T-helper 2 cell (primary cell): ENCODE measurements at places on chromosomes 5 and 9.

GRCh38 chr5:129716651-129717050 lies 31.2 kb upstream of the MINAR2 start:
- no peak for DNase-seq

GRCh38 chr5:172640822-172641358 lies at the start of gene NEURL1B:
TSS of gene NEURL1B (plus strand) at chr5:172641263. CDS start at chr5:172641407, 144 bp downstream.
- DNase-seq: peak; percentile 4

- no peak for DNase-seq
Measured at GRCh38 chr5:94388773-94389514, 229.5 kb downstream of the KIAA0825 start.

DNA sequence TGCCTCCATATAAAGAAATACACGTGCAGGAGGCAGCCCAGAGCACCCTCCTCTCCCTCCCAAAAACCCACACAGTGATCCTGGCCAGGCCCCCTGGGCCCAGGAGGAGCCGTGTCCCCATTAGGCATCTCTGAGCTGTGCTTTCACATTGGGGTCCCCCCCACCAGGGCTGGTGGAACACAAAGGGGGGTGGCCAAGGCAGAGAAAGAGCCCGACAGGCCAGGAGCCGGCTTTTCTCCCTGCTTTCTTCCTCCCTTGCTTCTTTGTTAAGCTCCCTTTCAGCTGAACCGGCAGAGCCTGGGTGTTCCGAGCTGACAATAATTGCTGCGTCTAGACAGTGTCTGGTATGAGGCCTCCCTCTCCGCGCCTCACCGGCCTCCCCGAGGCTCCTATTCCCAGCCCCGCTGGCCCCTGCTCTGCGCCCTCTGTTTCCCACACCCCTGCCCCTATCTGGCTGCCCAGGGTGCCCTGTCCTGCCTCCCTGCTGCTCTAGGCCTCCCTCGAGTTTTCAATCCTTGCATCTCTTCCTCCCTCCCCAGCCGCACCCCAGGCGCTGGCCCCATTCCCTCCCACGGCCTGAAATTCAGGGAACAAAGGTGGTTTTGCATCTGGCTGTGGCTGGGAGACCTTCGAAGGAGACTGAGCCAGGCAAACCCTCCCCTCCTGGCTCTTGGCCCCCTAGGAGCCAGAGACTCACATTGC lies 120.6 kb downstream of the C9orf50 start:
- DNase-seq: no peak

- no peak for DNase-seq
Measured at GRCh38 chr9:70761139-70761670, 346.7 kb upstream of the KLF9 start.

DNA sequence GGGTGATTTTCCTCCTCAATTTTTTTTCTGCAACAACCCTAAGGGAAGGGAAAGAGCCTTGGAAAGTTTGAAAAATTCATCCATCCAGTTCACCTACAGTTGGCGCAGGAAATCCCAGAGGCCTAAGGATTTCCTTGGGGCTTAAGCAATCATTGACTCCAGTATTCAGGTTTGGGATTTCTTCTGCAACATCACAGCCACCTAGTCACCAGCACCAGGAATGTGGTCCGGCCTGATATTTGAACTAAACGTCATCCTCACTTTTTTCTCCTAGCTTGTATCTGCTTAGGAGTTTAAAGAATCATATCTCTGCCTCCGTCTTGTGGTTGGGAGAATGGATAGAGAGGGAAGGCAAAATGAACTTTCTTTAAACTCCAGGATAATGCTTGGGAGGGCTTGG lies 20.2 kb upstream of the TLE4 start:
- no peak for DNase-seq

DNA sequence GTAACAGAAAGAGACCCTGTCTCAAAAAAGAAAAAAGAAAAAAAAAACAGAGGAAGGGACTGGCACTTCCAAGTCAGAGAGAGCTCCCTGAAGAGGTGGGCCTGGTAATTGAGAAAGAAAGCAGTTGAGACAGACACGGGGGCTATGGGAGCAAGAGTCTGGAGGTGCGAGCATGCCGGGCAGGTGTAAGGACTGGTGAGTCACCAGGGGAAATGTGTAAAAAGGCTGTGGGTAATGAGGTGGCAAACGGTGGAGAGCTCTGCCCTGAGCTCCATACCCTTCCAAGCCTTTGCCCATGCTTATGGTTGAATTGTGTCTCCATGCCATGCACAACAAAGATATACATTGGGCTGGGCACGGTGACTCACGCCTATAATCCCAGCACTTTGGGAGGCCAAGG lies 18.0 kb upstream of the JADE2 start:
- DNase-seq: no peak

GRCh38 chr5:41345295-41345694 lies 132.0 kb upstream of the C6 start:
- no peak for DNase-seq

GRCh38 chr5:40404613-40405012 lies 275.1 kb upstream of the PTGER4 start:
- DNase-seq: peak; percentile 89

- DNase-seq: no peak
Measured at GRCh38 chr9:93677048-93677571, 100.7 kb downstream of the PHF2 start.

GRCh38 chr5:1419476-1420210 lies 25.6 kb downstream of the SLC6A3 start:
- DNase-seq: no peak

- no peak for DNase-seq
Measured at GRCh38 chr5:6734243-6734700, 21.0 kb downstream of the TENT4A start.

DNA sequence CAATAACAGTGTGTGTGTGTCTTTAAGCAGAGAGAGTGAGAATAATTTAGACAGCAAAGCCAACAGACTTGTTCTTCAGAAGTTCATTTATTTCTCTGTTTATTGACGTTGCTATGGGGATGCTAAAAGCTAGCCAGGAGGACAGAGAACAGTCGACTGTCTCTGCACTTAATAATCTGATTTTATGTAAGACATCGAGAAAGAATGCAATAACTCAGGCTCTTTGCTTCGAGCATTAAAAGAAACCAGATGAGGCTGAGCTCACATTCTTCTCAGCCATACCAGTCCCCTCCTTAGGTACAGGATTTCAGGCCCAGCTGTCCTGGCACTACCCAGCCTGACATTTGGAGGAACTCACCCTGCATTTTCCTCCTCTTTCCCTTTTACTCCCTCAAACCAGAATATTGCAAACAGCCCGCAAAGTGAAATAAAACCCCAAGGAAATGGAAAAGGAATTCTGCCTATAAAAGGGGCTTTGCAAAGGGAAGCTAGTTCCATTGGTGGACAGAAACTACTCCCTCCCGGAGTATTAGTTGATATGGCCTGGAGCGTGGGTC lies 44.5 kb upstream of the DPYSL3 start:
- DNase-seq: no peak

- DNase-seq: no peak
Measured at GRCh38 chr5:6431214-6432195, 17.2 kb upstream of the UBE2QL1 start.

DNA sequence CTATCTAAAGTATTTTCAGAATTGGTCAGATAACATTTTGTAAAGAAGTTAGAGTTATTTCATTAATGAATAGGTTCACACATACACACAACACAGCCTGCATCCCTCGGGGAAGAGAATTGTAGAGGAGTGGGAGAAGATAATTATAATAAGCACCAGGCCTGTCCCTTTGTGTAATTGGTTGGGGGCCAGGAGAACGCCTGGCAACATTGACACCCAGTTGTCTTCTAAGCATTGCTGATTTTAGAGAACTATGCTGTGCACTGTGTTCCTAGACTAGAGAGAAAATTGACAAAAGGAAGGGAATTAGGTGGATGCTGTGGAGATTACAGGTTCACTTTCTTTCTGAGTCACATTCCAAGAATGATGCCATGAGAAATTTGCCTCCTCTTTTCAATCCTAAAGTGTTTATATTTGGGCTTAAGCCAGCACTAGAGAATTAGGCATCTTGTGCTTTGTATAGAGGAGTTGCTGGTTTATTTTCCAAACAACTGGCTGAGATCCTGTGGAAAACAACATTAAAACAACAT lies 247.6 kb downstream of the COX7C start:
- DNase-seq: no peak

DNA sequence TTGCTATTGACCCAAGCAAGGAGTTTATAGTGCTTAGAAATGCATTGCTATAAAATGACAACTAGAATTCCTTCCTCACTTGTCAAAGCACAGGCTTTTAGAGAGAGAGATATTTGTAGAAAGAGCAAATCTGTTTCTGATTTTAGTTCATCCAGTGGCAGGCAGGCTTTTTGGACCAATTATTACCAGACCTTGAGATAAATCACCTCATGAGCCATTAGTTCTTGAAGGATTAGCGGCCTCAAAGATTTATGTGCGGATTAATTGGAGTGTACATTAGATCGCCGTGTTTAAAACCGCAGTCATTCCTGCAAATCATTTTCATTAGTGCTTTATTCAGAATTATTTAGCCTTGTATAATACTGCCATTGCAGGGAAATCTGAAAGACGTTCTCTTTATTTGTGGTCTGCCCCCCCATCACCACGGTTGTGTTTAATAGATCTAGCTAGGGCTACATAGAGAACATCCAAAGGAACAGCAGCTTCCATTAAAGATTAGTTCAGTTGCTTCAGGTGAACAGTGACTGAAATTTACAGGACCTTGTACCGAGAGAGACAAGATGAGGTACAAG lies 28.8 kb upstream of the TJP2 start:
- DNase-seq: no peak

- DNase-seq: no peak
Measured at GRCh38 chr9:13576101-13576500, 296.6 kb upstream of the MPDZ start.

- no peak for DNase-seq
Measured at GRCh38 chr5:157923765-157924164, 64.8 kb upstream of the CLINT1 start.

DNA sequence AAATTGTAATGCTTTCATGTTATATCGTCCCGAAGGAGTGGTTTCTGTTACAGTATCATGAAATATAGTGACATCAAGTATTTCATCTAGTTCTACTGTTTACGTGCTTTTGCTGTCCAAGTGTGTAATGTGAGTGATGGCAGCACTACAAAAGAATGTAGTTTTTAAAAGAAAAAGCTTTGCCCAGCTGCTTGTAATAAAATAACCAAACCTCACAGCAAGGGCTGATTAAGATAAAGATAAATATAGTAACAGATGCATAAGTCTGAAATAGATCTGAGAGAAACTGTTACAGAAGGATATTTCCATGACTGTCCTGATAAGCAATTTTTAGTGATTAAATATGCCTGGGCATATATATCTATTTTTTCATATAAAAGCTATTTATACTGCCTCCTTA lies 106.4 kb downstream of the AUH start:
- no peak for DNase-seq

DNA sequence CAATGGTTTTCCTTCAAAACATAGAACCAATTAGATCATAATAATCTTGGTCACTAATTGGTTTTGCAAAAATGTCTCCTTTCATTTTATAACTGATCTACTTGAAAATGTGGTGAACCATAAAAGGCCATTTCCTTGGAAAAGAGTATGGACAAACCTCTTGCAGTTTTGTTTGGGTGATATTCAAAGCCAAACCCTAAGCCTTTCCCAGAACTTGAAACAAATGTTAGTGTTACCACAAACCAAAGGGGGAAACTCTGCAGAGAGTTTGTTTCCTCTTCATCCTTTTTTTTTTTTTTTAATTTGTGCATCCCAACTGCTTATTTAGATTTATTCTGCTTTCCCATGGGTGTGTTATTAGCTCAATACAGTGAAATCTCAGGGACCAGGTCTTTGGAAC lies 204.4 kb upstream of the ADAMTSL1 start:
- no peak for DNase-seq

GRCh38 chr9:89879276-89879675 lies 274.5 kb downstream of the GADD45G start:
- DNase-seq: no peak

DNA sequence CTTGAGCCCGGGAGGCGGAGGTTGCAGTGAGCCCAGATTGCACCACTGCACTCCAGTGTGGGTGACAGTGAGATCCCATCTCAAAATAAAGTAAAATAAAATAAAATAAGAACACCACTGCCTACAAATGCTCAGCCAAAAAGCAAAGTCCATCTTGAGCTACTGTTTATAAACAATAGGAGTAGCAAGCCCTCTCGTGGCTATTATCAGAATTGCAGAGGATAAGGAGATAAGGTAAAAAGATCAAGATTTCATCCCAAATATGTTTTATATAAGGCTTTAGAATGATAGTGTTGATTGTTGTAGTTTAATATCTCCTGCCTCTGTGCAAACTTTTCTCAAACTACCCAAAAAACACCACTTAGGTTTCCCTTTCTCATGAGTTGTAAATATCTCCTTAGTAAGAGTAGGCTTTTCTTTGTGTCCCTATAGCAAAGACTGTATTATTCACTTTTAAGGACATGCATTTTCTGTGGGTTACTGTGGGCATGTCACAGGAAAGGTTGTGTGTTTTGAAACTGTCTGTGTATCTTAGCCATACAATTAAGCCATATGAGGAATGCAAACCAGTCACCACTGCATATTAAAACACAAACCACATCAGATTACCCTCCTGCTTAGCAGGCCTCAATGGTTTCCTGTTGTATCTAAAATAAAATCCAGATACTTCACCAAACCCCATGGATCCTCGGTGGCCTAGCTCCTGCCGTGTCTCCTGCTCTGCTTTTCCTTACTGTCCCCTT lies 31.8 kb upstream of the CKS2 start:
- no peak for DNase-seq

DNA sequence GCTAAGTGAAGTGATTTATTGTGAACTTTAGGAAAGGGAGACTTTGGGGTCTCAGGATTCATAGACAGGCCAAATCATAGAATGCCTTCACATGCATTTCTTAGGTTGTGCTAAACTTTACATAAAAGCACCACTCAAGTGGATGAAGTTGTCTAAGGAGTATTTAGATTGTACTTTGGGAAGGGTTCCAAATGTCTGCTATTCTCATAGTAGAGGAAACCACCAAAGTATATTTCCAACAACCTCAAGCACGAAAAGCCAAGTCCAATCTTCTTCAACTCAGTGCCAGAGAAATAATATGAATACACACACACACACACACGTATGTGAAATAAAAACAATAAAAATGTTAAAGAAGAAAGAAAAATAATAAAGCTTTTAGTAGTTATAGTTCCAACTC lies 41.8 kb downstream of the ENC1 start:
- no peak for DNase-seq

- DNase-seq: no peak
Measured at GRCh38 chr5:67241326-67241725, 44.7 kb upstream of the CD180 start.

DNA sequence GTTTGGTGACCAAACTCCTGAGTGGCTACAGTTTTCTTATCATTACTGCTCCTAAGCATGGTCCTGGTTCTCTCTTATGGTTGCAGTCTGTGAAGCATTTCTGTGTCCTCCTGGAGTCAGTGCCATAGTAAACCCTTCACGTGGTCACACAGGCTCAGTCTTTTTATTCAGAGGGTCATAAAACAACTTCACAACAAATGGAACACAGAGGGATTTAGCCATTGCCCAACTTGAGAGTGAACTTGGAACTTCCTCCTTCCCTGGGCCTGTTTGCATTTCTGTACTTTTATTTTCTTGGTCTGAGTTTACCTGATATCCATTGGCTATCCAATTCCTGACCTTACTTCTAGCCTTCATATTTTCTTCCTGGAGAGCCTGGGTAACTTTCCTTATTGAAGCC lies 144.9 kb downstream of the CCDC192 start:
- DNase-seq: no peak
